ENCODE measurements at places on chromosomes 6 and 20. TPM values are rescaled to one million over a fixed set of nuclear protein-coding genes. Genes with fewer than 3 reads are reported as not detected.

DNA sequence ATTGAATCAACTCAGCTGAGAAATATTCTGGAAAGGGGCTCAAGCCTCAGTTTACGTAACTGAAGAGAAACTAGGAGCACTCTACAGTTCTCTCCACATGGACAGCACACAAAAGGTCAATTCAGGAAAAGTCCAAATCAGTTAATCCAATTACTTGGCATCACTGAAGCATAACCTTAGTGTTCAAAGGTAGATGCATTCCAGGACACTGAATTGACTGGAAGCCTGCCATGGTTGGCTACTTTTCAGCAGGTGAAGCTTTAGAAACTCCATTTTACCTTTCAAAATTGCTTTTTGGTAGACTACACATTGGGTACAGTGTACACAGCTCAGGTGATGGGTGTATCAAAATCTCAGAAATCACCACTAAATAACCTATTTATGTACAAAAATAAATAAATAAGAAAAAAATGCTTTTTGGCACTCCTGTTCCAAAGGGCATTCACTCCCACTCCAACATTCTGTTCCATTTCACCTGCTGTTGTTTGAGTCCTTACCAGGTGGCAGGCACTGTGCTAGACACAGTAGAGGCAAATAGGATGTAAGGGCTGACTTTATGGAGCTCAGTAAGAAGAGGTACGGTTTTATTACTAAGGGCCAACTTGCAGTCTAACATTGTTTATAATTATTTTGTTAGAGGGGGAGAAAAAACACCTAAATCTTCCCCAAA lies 153.4 kb downstream of the FAXC start:
- DNase-seq, result peak; percentile 19

DNA sequence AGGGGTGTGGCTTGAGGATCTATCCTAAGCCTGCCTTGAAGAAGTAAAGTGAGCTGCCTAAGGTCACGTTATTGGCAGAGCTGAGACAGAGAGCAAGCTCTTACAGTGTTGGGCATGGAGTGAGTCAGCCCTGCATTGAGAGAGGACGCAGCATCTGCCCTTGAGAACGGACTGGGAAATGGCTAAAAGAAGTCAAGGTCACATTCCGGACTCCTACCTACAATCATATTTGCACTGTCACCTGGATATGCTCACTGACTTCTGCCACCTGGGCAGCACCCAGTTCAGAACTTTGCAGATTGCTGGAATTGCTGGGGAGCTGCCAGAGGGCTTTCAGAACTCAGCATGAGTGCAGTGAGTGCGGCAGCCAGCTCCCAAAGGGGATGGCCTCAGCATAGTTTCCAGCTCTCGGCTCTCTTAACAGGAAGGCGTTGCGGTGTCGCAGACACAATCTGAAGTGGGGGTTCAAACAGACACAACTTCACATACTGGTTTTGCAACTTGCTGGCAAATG lies 199.3 kb upstream of the SGK1 start:
- no peak for DNase-seq

DNA sequence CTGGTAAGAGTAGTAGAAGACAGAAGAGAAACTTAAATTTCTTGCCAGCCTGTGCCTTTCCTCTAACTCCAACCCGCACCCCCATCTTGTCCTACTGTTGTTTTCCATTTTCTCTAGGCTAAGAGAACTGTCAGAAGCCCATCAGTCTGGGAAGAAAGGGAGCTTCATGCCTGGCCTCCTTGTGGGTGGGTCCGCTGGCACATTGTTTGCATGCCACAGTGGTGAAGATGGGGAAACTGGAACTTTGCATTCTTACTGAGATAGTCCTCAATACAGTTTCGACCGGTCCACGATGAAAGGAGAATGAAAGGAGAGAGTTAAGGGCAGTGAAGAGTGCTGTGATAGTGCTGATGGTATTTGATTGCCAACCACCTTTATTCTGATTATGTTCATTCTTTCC lies 103.1 kb downstream of the TCP11 start:
- DNase-seq, result no peak

GRCh38 chr20:46928580-46929132 lies 34.0 kb downstream of the EYA2 start:
- no peak for DNase-seq

ZNF322 gene
- 38.8 TPM for polyA plus RNA-seq

OGFR gene
- 33.2 TPM for polyA plus RNA-seq

TUBB2B gene
- 157 TPM for polyA plus RNA-seq
